ENCODE measurements at places on chromosomes 12 and 14.

GRCh38 chr12:62749586-62749985 lies 185.4 kb downstream of the PPM1H start:
- no peak for DNase-seq

DNA sequence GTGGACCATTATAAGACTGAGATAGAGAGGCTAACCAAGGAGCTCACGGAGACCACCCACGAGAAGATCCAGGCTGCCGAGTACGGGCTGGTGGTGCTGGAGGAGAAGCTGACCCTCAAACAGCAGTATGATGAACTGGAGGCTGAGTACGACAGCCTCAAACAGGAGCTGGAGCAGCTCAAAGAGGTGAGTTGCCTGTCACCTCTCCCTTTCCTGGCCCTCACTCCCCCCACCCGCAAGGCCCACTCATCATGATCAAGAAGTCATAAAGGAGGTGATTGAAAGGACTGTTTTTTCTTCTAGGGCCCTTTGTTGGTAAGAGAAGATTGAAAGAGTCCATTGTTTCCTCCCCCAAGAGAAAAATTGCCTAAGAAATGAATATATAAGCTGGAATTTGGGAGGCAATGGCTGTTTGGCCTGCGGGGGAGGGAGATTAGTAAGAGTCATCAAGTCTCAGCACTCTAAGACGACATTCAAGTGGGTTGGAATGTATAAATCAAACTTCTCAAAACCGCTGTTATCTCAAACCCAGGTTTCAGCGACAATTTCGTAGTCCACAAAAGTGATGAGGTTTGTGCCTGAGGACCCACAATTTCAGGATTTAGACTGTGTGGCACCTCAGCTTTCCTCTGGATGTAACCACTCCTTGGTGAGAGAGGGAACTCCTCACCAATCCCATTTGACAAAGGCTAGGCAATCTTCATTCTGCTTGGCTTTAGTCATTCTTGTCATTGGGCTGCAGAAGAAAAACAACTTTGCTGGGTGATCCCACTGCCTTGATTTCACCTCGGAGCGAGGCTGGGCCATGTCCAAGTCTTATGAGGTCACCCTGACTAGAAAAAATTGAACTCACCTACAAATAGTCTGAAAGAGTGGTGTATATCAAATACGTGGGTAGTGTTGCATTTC lies 966 bp downstream of the BICD1 start:
- DNase-seq: no peak

- DNase-seq: no peak
Measured at GRCh38 chr14:51035611-51036192, 59.2 kb downstream of the TRIM9 start.

- no peak for DNase-seq
Measured at GRCh38 chr12:107228076-107228475, 134.7 kb upstream of the CRY1 start.

DNA sequence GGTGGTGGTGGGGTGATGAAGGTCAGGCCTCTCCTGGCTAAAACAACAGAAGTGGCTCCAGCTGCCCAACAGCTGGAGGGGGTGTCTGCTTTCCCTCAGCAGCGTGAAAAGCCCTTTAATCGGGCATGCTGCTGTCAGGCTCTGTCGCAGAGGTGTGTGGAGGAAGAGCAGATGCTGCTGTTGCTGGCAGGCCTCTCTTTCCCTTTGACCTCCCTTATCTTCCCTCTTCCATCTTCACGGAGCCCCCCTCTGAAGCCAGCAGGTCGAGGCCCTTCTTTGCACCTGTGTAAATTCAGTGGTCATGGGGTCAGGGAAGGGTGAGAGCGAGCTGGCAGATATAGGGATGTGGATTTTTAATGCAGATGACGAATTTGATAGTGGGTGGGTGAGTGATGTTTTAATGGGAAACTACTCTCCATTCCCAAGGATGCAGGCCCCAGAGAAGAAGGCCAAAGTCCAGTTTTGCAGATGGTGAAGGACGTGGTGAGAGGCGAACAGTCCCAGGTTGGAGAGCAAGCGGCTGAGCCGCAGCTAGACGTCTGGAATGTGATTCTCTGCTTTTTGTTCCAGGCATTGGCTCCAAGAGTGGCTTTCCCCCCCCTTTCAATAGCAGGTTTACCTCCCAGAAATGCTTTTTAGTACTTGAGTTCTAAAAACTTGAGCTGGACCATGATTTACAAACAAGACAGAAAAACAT lies 64.0 kb downstream of the SMOC1 start:
- DNase-seq: no peak

All from Right ventricle myocardium inferior (tissue), 1 donor.